ENCODE measurements at places on chromosomes 2 and 18. TPM values are rescaled to one million over a fixed set of nuclear protein-coding genes. Genes with fewer than 3 reads are reported as not detected.
A peak's percentile ranks its signal among the peaks of the same experiment; 100 is the strongest.

DNA sequence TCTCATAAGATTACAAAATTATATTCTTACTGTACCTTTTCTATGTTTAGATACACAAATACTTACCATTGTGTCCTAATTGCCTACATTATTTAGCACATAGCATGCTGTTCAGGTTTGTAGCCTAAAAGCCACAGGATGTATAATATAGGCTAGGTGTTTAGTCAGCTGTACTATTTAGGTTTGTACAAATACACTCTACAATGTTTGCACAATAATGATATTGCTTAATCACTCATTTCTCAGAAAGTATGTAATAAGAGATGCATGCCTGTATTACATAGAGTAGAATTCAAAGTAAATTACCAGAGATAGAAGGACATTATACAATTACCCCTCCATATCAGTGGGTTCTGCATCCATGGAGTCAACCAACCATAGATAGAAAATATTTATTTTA lies 201.1 kb upstream of the COL3A1 start:
- DNase-seq = no peak

MYO3B gene
- 2.0 TPM for total RNA-seq

- DNase-seq = no peak
Observed at GRCh38 chr2:96391153-96391827, 55.7 kb downstream of the NCAPH start.

GTF2A1L gene
- total RNA-seq = 0.88 TPM

DNA sequence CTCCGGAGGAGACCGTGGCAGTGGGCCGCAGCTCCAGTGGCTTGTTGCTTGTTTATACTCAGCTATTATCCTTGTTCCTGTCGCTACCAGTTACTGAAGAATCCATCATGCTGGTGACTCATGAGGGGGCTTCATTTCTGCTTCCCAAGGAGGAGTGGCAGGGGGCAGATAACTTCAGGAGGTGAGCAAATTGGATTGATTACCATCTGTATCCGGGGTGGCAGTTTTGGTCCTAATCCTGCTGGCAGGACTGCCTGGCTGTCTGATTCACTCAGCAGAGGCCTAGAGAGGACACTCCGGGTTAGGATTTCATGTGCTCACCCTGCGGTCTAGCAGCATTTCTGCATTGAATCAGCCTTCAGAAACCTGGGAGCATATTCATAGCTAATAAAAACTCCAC lies 230.0 kb downstream of the ACTR3 start:
- DNase-seq = no peak

DNA sequence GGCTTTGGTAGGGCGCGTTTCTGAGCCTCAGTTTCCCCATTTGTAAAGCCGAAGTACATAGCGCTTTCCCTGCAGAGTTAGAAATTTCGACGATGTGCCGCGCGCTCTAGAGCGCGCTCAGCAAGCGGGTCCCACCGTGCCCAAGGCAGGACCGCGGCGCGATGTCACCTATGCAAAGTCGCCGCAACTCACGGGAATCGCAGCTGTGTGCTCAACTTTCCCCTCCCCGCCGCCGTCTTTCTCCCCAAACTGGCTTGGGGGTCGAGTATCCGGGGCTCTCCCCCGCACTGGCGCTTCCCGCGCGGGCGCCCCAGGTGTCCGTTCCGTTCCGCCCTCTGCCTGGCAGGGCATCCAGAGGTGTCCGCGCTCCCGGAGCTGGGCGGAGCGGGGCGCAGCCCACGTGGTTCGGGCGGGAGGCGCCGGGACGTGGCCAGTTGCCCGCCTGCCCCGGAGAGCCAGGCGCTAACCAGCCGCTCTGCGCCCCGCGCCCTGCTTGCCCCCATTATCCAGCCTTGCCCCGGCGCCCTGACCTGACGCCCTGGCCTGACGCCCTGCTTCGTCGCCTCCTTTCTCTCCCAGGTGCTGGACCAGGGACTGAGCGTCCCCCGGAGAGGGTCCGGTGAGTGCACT lies at the start of gene MLPH:
MLPH (plus strand) TSS at position 433 of the 630 bp plus-strand sequence. CDS start 6,176 bp downstream, outside the sequence.
- DNase-seq = peak; percentile 68

FEZ2 gene
- 46.3 TPM for total RNA-seq

DNA sequence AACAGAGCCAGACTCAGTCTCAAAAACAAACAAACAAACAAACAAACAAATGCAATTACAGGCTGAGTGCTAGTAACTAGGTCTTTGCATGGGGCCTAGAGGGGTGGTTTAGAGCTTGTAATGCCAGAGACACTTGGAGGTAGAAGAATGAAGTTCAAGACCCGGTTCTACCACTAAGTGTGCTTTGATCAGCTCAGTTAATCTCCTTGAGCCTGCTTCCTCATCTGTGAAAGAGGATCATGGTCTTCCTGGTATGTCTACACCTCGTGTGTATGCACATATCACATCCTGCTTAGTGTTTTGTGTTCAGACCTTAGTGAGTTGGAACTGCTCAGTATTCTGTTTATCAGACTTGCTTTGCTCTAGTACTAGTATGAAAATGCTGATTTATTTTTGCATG lies 4.8 kb upstream of the ATP6V1C2 start:
- no peak for DNase-seq

FAM161A gene
- 3.1 TPM for total RNA-seq

All from spleen (tissue), 13 donors.